ENCODE measurements at places on chromosomes 5 and 9. TPM values are rescaled to one million over a fixed set of nuclear protein-coding genes. Genes with fewer than 3 reads are reported as not detected.
A peak's percentile ranks its signal among the peaks of the same experiment; 100 is the strongest.

DNA sequence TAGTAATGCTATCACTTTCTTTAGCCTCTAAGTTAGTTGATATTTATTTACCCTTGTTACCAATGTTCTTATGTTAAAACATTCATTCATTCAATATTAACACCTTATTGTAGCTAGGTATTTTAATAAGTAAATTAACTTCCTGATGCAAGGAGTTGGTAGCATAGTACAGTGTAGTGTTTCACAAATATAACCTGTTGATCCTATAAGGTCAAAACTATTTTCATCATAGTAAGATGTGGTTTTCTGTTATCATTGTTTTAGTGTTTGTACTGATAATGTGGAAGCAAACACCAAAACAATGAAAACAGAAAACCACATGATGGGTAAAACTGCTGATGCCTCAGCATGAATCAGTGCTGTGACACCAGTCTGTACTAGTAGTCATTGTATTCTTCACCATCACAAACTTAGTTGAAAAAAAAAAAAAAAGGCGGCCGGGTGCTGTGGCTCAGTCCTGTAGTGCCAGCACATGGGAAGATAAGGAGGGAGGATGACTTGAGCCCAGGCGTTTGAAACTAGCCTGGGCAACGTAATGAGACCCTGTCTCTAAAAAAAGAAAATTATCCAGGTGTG is 36.5 kb downstream of the ZCCHC7 start:
- H3K27ac ChIP-seq = no peak overlapping the region
- no peaks in the 10 kb centered on the region for H3K36me3 ChIP-seq
- H3K4me1 ChIP-seq = no peaks in the 10 kb centered on the region
- H3K4me3 ChIP-seq = no peak overlapping the region

GOLM1 gene
- total RNA-seq = 88.9 TPM

GRCh38 chr9:8718121-8718725 is 918.6 kb upstream of the DMAC1 start:
- no peaks in the 10 kb centered on the region for H3K27me3 ChIP-seq
- no peak overlapping the region for H3K27ac ChIP-seq
- H3K36me3 ChIP-seq = no peaks in the 10 kb centered on the region
- no peak for DNase-seq
- H3K4me3 ChIP-seq = no peak overlapping the region

C1QTNF2 gene
- total RNA-seq = 1.3 TPM

GRCh38 chr9:128258326-128258725 is 17.5 kb downstream of the GOLGA2 start:
- DNase-seq = no peak
- no peaks in the 10 kb centered on the region for H3K27me3 ChIP-seq
- H3K4me3 ChIP-seq = no peak overlapping the region
- H3K36me3 ChIP-seq = peaks cover 5% of the 10 kb centered on the region

SLC25A2 gene
- total RNA-seq = not detected

CTNND2 gene
- total RNA-seq = 13.8 TPM

GRCh38 chr5:149794487-149794971 is 64.4 kb downstream of the PPARGC1B start:
- H3K27me3 ChIP-seq = no peaks in the 10 kb centered on the region
- H3K4me3 ChIP-seq = no peak overlapping the region
- H3K27ac ChIP-seq = no peak overlapping the region
- no peaks in the 10 kb centered on the region for H3K4me1 ChIP-seq
- no peaks in the 10 kb centered on the region for H3K36me3 ChIP-seq

- no peaks in the 10 kb centered on the region for H3K4me1 ChIP-seq
- no peak for DNase-seq
- no peaks in the 10 kb centered on the region for H3K27me3 ChIP-seq
- no peak overlapping the region for H3K27ac ChIP-seq
Measured at GRCh38 chr9:78918976-78919375, 622.1 kb downstream of the PSAT1 start.

NUTM2F gene
- not detected for total RNA-seq

CTXN3 gene
- total RNA-seq = not detected

TNFAIP8 gene
- total RNA-seq = 17.8 TPM

PPP3R2 gene
- total RNA-seq = not detected

GLDC gene
- total RNA-seq = 101 TPM

TMEM215 gene
- total RNA-seq = 0.67 TPM

CDKN2B gene
- total RNA-seq = 0.31 TPM

FCN1 gene
- total RNA-seq = not detected

DNA sequence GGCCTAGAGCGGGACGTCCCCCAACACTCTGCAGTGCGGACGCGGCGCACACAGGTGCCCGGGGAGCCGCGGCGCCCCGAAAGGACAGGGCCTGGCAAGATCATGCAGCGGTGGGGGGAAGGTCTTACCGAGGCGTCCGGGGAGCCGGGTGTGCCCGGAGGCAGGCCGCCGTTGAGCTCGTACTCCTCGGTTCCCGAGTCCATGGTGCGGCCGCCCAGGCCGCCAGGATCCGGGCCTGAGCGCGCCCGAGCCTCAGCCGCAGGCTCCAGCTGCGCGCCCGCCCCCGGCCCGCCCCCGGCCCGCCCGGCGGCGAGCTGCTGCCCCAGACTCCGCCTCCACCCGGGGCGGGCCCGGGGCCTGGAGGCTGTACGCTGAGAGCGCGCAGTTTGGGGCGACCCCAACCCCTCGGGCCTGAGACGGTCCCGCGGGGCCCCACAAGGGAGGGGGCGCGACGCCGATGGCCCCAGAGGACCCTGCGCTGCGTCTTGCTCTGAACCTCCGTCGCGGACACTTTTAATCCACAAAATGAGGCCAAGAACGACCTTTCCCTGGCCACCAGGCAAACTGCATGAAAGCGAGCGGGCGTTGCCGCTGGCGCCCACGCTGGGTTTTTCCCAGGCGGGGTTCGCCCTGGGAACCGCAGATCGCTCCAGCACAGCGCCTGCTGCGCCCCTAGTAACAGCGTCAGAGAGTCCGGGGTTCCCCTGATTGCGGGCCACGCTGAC is at the start of gene NINJ1:
Gene NINJ1 (minus strand): TSS at position 237 of the 725 bp plus-strand sequence. CDS start 34 bp downstream, at position 203.
- DNase-seq = peak; percentile 85
- peak within 1 kb of the TSS; percentile 58 for H3K27ac ChIP-seq
- no peaks in the 10 kb centered on the region for H3K27me3 ChIP-seq
- H3K4me3 ChIP-seq = peak within 1 kb of the TSS; percentile 73

- no peak for DNase-seq
- H3K4me1 ChIP-seq = no peaks in the 10 kb centered on the region
- no peak overlapping the region for H3K4me3 ChIP-seq
- H3K36me3 ChIP-seq = peaks cover 24% of the 10 kb centered on the region
- no peaks in the 10 kb centered on the region for H3K27me3 ChIP-seq
- no peak overlapping the region for H3K27ac ChIP-seq
Measured at GRCh38 chr9:135941288-135941995, 19.7 kb downstream of the UBAC1 start.

SLC6A18 gene
- total RNA-seq = not detected

DNA sequence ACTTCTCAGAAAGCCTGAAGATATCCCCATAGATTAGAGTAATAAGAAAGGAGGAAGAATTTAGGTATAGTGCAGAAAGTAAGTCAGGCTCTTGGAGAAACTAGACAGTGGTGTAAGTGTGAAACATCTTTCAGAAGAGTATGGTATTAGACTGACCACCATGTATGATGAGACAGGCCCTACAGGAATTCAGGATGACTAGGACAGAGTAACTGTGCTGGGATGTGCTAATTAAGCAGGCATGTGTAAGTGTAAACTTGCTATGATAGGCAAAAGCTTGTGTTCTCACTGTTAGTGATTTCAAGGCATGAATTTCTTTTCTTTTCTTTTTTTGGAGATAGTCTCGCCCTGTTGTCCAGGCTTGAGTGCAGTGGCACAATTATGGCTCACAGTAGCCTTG is 70.8 kb downstream of the RAB24 start:
- no peaks in the 10 kb centered on the region for H3K4me1 ChIP-seq
- no peak for DNase-seq
- H3K27ac ChIP-seq = no peak overlapping the region
- no peak overlapping the region for H3K4me3 ChIP-seq

DNA sequence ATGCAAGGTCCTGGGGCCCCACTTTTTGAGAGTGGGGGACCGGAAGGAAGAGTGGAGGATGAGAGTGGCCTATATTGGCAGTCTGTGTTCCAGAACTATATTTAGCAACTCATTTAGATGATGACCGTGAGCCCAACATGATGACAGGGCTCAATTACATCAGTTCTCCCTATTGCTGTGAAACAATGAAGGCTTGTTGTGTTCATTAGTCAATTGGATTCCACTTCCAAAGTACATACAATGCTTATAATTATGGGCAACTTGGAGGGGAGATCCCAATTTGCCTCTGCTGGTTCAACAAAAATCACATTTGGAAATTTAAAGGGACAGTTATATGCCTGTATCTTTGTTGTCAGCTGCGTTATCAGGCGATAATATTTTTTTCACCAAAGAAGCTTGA is 91.1 kb downstream of the TARS1 start:
- no peak for DNase-seq
- H3K27ac ChIP-seq = no peak overlapping the region

GRCh38 chr5:54908774-54909525 is 76.4 kb downstream of the ESM1 start:
- H3K27me3 ChIP-seq = no peaks in the 10 kb centered on the region
- no peaks in the 10 kb centered on the region for H3K4me1 ChIP-seq
- no peak overlapping the region for H3K4me3 ChIP-seq
- no peak overlapping the region for H3K27ac ChIP-seq

ITK gene
- total RNA-seq = not detected

DNA sequence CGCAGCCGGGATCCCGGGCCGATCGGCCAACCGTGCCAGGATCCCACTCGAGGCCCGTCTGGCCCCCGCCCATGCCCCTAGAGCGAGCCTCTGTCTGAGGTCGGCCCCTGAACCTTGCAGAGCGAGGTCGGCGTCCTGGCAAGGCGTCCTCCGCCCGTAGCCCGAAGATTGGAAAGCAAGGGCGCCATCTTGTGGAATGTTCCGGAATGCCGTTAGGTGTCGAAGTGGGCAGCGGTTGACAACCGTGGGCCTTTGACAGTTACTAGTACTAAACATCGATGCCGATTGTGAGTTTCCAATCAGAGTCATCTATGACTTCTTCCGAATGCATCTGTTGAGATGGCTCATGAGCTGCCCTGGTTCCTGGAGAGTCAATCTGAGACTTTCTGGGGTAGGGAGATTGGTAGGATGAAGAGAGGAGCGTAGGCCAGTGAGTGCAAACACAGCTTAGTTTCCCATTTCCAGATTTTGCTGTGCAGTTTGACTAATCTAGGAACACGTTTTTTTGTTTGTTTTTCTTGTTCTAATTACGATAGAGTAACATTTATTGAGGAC is 923 bp upstream of the PLK2 start:
- H3K4me1 ChIP-seq = peaks cover 4% of the 10 kb centered on the region
- H3K4me3 ChIP-seq = peak overlapping the region; percentile 74
- H3K27ac ChIP-seq = no peak overlapping the region
- DNase-seq = peak; percentile 84

- no peaks in the 10 kb centered on the region for H3K36me3 ChIP-seq
- H3K27me3 ChIP-seq = peaks cover 2% of the 10 kb centered on the region
- no peak overlapping the region for H3K4me3 ChIP-seq
- DNase-seq = no peak
- peaks cover 8% of the 10 kb centered on the region for H3K4me1 ChIP-seq
- no peak overlapping the region for H3K27ac ChIP-seq
Measured at GRCh38 chr9:32378993-32379729, 5.3 kb upstream of the ACO1 start.

DNA sequence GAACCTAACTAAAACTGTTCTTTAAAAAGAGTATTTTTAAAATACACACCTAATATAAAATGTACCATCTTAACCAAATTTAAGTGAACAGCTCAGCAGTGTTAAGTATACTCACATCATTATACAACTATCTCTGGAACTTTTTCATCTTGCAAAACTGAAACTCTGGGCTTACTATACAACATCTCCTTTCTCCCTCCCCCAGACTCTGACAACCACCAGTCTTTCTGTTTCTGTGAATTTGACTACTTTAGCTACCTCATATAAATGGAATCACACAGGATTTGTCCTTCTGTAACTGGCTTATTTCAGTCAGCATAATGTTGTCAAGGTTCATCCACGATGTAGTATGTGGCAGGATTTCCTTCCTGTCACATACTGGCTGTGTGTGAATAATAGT is 93.5 kb downstream of the FOXD1 start:
- DNase-seq = no peak
- H3K36me3 ChIP-seq = no peaks in the 10 kb centered on the region
- no peak overlapping the region for H3K27ac ChIP-seq
- H3K4me3 ChIP-seq = no peak overlapping the region
- H3K27me3 ChIP-seq = no peaks in the 10 kb centered on the region
- H3K4me1 ChIP-seq = no peaks in the 10 kb centered on the region

TMEM203 gene
- total RNA-seq = 44.1 TPM

GRCh38 chr5:133778636-133779035 is 166.3 kb upstream of the FSTL4 start:
- no peak overlapping the region for H3K4me3 ChIP-seq
- no peaks in the 10 kb centered on the region for H3K27me3 ChIP-seq
- no peaks in the 10 kb centered on the region for H3K36me3 ChIP-seq
- DNase-seq = no peak
- no peaks in the 10 kb centered on the region for H3K4me1 ChIP-seq
- no peak overlapping the region for H3K27ac ChIP-seq

TAF1L gene
- not detected for total RNA-seq

ATP6V1G1 gene
- total RNA-seq = 112 TPM

DNA sequence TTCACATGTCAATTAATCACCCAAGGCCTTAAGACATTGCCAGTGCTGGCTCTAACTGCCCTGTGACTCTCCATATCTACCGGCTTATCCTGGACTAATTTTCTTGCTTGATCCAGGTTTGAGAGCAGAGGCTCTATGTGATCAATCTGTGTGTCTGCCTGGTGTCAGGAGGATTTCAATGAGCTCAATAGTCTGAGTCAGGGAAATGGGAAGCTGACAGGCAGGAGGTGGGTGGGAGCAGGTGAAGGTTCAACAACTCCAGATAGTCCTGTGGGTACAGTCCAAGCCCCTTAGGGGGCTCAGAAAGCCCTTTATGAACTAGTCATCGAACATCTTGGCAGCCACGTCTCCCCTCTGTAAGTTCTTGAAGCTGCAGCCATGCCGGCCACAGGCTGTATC is 72.2 kb downstream of the SHB start:
- no peaks in the 10 kb centered on the region for H3K27me3 ChIP-seq
- H3K27ac ChIP-seq = no peak overlapping the region
- no peak overlapping the region for H3K4me3 ChIP-seq

DNA sequence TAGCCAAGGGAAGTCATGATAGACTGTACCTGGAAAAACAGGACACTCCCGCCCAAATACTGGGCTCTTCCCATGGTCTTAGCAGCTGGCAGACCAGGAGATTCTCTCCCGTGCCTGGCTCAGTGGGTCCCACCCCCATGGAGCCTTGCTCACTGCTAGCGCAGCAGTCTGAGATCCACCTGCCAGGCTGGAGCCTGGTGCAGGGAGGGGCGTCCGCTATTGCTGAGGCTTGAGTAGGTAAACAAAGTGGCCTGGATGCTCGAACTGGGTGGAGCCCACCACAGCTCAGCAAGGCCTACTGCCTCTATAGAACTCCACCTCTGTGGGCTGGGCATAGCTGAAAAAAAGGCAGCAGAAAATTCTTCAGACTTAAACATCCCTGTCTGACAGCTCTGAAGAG is 10.1 kb upstream of the THG1L start:
- H3K27ac ChIP-seq = no peak overlapping the region
- no peaks in the 10 kb centered on the region for H3K4me1 ChIP-seq
- DNase-seq = no peak
- no peaks in the 10 kb centered on the region for H3K36me3 ChIP-seq
- no peak overlapping the region for H3K4me3 ChIP-seq
